ENCODE measurements at places on chromosomes 2 and 18. TPM values are rescaled to one million over a fixed set of nuclear protein-coding genes. Genes with fewer than 3 reads are reported as not detected.

DNA sequence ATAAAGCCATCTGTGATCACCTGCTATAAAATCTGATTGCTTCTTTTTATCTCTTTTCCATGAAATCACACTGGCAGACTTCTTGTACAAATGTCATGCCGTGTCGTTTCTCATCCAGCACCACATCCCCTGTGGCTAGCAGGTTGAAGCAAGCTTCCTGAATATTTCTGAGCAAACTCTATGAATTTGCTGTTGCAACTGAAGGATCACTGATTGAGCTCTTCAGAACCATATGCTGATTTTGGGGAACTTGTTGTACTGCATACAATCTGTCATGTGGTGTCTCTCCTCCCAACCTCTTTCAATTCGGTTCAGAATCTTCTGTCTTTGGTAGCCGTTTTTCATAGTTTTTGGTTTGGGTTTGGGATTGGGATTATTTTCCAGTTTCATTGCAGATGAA lies 57.7 kb upstream of the RBMS1 start:
- no peak for DNase-seq

- DNase-seq: no peak
Observed at GRCh38 chr2:175309799-175310198, 128.3 kb upstream of the ATP5MC3 start.

- peak; percentile 50 for DNase-seq
Observed at GRCh38 chr18:11994703-11995444, 13.6 kb downstream of the IMPA2 start.

GRCh38 chr18:77314511-77314910 lies 64.9 kb downstream of the GALR1 start:
- no peak for DNase-seq

GRCh38 chr2:45851576-45852304 lies 200.3 kb downstream of the PRKCE start:
- no peak for DNase-seq

DNA sequence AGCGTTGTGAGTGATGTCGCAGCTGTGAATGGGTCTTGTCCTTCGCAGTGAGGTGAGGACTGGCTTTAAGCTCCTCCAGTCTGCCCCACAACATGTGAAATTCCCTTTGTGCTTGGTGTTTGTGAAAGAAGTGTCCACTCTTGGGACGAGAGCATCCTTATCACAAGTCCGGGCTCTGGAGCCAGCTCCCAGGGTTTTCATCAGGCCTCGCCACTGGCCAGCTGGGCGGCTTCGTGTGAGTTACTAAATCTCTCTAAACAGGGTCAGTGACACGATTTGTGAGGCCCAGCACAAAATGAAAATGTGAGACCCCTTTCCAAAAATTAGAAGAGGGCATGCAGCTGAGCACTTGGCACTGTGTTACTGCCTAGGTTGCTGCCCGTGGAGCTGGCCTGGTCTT lies 115.9 kb downstream of the VAPA start:
- DNase-seq: no peak

DNA sequence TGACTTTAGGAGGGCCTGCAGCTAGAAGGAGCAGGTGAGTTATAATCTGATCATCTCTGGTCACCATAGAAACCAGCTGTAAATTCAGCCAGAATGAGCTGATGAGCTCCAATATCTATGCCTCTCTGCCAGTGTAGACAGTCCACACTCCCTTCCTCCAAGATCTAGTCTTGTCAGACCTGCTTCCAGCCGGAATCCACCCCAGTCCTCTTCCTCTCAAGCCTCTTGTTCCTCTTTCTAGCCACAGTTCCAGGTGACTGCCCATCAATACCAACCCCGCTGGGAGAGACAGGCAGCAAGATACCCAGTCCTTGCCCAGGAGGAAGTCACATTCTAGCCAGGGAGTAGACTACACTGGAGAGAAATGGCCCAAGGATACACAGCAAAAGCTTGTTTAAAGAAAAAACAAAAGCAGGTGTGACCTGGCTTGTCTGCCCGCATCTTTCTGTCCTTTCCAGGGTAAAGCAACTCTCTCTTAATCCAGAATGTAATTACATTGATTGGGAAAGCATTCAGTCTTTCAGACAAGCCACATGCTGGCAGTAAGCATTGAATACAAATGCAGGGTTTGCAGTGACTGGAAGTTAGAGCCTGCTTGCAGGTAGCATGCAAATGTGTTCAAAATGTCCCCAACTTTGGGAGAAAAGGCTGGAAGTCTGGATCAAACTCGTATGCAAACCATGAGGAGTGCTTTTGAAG lies 9.0 kb upstream of the SLC35F6 start:
- DNase-seq: no peak

FAM117B gene
- total RNA-seq: 3.6 TPM

ZAP70 gene
- total RNA-seq: 2.4 TPM

CD226 gene
- 2.5 TPM for total RNA-seq

Measured in posterior vena cava (tissue), 2 donors.